Liver (tissue), 10 donors: ENCODE measurements at places on chromosomes 13 and 19. TPM values are rescaled to one million over a fixed set of nuclear protein-coding genes. Genes with fewer than 3 reads are reported as not detected.

The SBSN gene
- not detected for total RNA-seq

The SERPINE3 gene
- not detected for total RNA-seq

The C5AR1 gene
- 5.3 TPM for total RNA-seq

The KLF16 gene
- total RNA-seq = 7.6 TPM

The IQCN gene
- 0.19 TPM for total RNA-seq

The VSIG10L gene
- total RNA-seq = 0.75 TPM

GRCh38 chr13:110653851-110654250, 38.5 kb downstream of the NAXD start:
- H3K36me3 ChIP-seq = peaks cover 11% of the 10 kb centered on the region
- no peak for DNase-seq
- H3K4me3 ChIP-seq = no peak overlapping the region

DNA sequence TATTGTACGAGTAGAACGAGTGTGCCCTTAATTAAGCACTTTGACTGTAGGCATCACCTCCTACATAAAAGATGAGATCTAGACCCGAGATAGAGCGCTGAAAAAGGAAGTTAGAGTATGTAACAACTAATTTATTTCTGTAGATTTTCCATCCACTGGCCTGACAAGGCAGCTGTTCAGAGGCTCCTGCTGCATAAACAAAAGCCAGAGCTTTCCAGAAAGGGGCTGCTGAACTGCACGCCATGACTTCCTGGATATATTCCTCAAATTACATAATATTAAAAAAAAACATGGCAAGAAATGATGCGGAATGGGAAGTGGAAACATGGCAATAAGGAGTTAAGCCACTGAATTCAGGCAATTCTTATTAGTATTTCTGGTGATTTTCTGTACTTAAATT, 89.7 kb downstream of the AKAP11 start:
- no peak overlapping the region for H3K27ac ChIP-seq
- H3K36me3 ChIP-seq = no peaks in the 10 kb centered on the region
- H3K27me3 ChIP-seq = no peaks in the 10 kb centered on the region
- no peak for DNase-seq
- H3K4me1 ChIP-seq = peaks cover 4% of the 10 kb centered on the region

- no peak for DNase-seq
- no peak overlapping the region for H3K27ac ChIP-seq
- no peak overlapping the region for H3K4me3 ChIP-seq
These were observed 1358.5 kb upstream of the PCDH9 start for GRCh38 chr13:68588623-68589022.

- no peaks in the 10 kb centered on the region for H3K27me3 ChIP-seq
- H3K4me3 ChIP-seq = no peak overlapping the region
- no peaks in the 10 kb centered on the region for H3K36me3 ChIP-seq
- H3K27ac ChIP-seq = no peak overlapping the region
- H3K4me1 ChIP-seq = no peaks in the 10 kb centered on the region
- DNase-seq = no peak
These were observed 332.6 kb upstream of the TMTC4 start for GRCh38 chr13:101007245-101007644.

DNA sequence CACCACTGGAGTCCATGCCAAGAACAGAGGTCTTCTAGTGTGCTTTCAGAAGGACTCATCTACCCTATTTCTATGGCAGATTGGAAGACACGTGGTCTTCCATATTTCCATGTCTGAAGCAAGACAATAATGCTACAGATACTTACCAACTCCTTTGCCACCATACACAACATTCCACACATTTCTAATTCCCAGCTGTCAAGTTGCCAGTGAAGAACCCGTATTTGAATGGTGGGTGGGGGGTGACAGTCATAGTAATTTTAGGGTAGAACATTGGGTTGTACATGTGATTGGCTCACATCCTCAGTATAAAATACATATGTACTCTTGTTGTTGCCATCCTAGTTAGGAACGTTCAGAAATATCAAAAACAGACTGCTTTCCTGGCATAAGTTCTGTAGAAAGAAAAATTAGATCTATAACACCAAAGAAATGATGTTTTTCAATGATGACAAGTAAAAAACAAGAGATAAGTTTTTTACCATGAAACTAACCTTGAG, 69.3 kb downstream of the LHFPL6 start:
- DNase-seq = no peak
- H3K27ac ChIP-seq = no peak overlapping the region
- no peaks in the 10 kb centered on the region for H3K27me3 ChIP-seq
- no peaks in the 10 kb centered on the region for H3K4me1 ChIP-seq
- no peak overlapping the region for H3K4me3 ChIP-seq
- H3K36me3 ChIP-seq = no peaks in the 10 kb centered on the region

GRCh38 chr13:94859278-94859691, 146.9 kb upstream of the SOX21 start:
- H3K27ac ChIP-seq = no peak overlapping the region
- no peaks in the 10 kb centered on the region for H3K36me3 ChIP-seq
- peaks cover 9% of the 10 kb centered on the region for H3K4me1 ChIP-seq
- H3K4me3 ChIP-seq = no peak overlapping the region
- H3K27me3 ChIP-seq = no peaks in the 10 kb centered on the region
- no peak for DNase-seq

DNA sequence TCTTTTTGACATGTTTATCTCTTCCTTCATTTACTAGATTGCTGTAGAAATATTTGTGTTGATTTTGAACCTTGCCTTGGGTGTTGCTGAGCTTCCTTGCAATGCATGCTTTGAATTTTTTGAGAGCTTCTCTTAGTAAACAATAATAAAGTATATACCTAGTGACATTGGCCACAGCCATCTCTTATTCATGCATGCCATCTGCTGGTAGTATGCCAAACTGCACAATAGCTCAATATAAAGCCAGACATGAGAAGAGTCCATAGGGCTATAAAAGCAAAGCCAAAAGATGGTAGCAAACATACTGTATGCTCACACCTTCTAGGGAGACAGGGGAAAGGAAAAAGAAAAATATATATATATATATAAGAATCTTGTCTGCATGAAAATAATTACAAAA, 18.9 kb upstream of the ZSCAN5A start:
- H3K36me3 ChIP-seq = no peaks in the 10 kb centered on the region
- H3K4me3 ChIP-seq = no peak overlapping the region

DNA sequence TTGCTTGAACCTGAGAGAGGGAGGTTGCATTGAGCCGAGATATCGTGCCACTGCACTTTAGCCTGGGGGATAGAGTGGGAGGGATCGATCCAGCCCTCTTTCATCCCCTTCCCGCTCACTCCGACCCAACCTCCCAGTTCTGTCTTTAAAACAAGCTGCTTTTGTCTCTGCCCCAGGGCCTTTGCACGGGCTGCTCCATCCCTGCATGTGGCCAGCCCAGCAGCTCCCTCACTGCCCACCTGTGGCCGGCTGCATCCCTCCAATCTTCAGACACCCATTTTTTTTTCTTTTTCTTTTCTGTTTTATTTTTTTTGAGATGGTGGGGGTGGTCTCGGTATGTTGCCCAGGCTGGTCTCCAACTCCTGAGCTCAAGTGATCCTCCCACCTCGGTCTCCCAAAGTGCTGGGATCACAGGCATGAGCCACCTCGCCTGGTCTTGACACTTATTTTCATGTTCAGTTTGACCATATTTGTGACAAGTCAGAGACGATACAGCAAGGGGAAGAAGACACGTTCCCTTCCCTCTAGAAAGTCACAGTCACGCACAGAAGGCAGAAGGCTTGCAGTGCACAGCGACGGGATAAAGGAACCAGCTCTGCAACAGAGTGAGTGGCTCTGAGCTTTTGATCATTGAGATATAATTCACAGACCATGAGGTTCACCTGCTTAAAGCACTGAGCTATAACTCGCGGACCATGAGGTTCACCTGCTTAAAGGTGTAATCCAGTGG, 31.8 kb downstream of the EFNA2 start:
- DNase-seq = no peak
- H3K27me3 ChIP-seq = no peaks in the 10 kb centered on the region
- peaks cover 12% of the 10 kb centered on the region for H3K4me1 ChIP-seq
- H3K27ac ChIP-seq = no peak overlapping the region

DNA sequence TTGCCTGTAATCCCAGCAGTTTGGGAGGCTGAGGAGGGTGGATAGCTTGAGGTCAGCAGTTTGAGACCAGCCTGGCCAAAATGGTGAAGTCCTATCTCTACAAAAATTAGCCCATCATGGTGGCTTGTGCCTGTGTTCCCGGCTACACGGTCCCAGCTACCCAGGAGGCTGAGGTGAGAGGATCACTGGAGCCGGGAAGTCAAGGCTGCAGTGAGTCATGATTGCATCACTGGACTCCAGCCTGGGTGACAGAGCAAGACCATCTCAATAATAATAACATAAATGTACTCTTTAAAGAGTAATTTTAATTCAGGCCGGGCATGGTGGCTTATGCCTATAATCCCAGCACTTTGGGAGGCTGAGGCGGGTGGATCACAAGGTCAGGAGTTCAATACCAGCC, 38.7 kb downstream of the SKA3 start:
- H3K27me3 ChIP-seq = no peaks in the 10 kb centered on the region
- no peaks in the 10 kb centered on the region for H3K36me3 ChIP-seq
- H3K4me1 ChIP-seq = peaks cover 7% of the 10 kb centered on the region
- H3K4me3 ChIP-seq = no peak overlapping the region
- no peak overlapping the region for H3K27ac ChIP-seq
- DNase-seq = no peak

DNA sequence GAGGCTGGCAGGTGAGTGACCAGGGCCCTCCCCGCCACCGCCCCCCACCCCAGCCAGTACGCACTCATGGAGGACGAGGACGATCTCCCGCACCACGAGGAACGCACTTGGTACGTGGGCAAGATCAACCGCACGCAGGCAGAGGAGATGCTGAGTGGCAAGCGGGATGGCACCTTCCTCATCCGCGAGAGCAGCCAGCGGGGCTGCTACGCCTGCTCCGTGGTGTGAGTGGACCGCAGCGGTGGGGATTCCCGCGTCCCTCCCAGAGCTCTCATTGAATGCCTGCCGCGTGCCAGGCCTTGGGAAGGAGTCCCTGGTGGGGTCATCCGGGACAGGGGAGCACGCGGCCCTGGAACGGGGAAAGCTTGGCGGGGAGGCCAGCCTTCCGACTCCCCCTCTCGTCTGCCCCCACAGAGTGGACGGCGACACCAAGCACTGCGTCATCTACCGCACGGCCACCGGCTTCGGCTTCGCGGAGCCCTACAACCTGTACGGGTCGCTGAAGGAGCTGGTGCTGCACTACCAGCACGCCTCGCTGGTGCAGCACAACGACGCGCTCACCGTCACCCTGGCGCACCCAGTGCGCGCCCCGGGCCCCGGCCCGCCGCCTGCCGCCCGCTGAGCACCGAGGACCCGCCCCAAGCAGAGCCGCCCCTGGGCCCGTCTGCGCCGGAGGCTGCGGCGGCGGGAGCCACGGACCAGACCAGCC, 4.8 kb upstream of the IFI30 start:
- H3K4me3 ChIP-seq = no peak overlapping the region
- no peak for DNase-seq
- H3K27ac ChIP-seq = no peak overlapping the region
- no peaks in the 10 kb centered on the region for H3K27me3 ChIP-seq

DNA sequence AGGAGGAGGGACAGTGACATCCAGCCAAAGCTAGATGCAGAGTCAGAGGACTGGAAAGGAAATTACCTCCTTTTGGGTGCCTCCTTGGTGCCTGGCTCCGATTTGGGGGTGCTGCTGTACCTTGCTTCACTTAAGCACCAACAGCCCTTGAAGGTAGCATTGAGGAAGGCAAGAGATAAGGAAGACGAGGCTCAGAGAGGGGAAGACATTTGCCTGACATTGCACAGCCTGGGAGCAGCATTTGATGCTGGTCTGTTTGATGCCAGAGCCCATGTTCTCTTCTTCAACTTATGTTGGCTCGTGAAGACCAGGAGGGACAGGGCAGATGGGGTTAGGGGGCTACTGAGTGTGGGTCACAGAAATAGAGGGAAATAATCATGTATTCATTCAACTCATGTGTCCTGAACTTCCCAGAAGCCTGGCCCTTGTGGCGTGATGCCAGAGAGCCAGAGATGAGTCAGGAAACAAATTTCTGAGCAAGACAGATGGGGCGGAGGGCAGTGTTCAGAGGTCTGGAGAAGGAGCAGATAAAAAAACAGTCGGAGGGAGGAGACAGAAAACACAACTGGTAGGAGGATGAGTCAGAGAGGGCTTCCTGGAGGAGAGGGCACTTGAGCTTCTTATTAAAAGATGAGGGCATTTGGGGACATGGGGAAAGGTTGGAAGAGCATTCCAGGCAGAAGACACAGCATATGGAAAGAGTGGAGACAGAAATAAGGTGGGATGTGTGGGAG, 3.0 kb upstream of the C19orf81 start:
- no peaks in the 10 kb centered on the region for H3K4me1 ChIP-seq
- DNase-seq = no peak
- H3K27me3 ChIP-seq = peaks cover 3% of the 10 kb centered on the region
- no peak overlapping the region for H3K4me3 ChIP-seq
- no peaks in the 10 kb centered on the region for H3K36me3 ChIP-seq
